ENCODE measurements at places on chromosomes 4 and X.

GRCh38 chrX:67614423-67614822 is 70.6 kb downstream of the AR start:
- no peak for DNase-seq

DNA sequence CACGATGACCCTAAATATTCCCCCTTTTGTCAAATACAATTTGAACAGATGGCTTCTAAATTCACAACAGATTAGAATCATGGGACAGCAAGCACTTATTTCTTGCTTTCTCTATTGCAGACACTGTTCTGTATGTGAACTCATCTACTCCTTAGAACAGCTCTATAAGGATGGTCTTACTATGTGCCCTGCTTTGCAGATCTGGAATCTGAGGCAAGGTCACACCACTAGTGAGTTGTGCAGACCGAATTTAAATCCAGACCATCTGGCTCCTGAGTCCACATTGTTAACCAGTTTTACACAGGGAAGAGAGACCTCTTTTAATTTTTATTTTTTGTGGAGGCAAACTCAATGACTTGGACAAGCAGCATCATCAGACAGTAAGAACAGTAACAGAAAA is 50.2 kb downstream of the GPRIN3 start:
- DNase-seq: no peak

DNA sequence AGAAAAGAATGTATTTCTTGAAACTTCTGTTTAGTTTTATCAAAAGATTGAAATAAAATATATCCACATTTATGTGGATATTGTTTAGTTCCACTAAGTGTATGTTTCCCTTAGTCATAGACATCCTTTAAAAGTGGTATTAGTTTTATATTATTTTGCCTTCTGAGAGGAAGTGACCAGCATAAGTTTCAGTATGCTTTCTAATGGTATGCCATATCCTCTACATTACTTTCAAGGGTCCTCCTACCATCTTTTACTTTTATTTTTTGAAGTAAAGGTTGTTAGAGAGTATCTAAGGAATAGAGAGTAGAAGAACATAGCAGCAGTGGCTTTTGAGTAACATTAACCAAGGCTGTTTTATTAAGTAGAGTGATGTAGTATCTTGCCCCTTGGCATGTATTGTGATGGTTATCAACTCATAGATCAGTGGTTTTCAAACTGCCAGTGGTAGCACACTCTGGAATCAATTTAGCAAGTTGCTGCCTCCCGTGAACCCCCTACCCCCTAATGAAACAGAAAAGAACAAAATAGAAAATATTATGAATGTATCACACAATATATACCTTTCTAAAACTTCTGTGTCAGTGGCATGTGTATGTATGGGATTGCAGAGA is 44.8 kb downstream of the RBPJ start:
- no peak for DNase-seq

- DNase-seq: no peak
These were observed 97.4 kb downstream of the RASL11B start for GRCh38 chr4:52959541-52959940.

GRCh38 chr4:87093443-87094123 is 126.8 kb downstream of the KLHL8 start:
- no peak for DNase-seq

DNA sequence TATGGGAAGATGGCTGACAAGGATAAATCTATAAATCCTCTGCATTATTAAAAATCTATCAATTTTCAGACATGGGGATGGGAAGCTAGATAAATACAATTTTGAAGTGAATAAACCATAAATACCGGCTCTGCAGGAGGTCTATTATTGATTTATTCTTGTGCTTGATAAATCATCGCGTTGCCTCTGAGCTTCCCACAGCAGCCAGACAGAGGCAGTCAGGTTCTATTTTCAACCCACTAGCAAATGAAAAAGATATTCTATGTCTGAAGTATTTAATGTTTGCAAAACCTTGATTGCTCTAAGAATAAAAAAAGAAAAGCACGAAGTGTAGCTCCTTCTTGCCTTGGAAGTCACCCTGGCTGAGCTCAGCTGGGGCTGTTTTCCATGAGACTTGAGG is 216.2 kb downstream of the DHRSX start:
- no peak for DNase-seq

- no peak for DNase-seq
These were observed 872 bp upstream of the TEC start for GRCh38 chr4:48270523-48270897.

DNA sequence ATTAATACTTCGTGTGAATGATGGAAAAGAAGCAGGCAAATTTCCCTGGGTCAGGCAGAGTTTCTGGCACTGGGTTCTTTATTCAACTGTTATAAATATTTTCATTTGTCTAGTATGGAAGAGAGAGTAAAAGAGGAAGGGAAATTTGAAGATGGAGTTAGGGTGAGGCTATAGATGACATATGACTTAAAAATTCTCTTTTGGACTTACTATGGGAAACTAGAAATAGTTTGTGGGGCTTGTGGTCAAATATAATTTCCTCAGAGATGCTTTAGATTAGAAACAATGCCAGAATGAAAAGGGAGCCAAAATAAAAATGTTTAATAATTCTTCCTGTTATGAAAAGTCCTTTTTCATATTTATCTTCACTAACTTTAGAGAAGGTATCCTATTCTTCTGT is 103.2 kb downstream of the GC start:
- DNase-seq: no peak

GRCh38 chr4:58119298-58119697 is 1009.1 kb upstream of the IGFBP7 start:
- DNase-seq: no peak
